ENCODE measurements at places on chromosomes 1 and 21.

GRCh38 chr1:19620786-19621185 is 23.3 kb upstream of the NBL1 start:
- DNase-seq, result no peak

GRCh38 chr1:67601955-67602354 is 83.0 kb upstream of the GADD45A start:
- DNase-seq, result no peak

DNA sequence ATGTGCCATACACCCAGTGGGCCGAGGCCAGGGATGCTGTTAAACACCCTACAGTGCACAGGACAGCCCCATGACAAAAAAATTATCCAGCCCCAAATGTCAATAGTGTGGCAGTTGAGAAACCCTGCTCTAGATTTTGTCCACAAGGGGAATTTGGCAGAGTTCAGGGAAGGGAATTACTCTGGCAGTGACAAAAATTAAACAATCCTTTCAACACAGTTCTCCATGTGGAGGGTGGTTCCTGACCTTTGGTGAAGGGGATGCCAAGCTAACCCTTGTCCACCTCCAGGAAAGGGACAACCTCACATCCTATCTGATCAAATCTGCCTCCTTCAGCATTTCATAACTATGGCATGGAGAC is 28.4 kb upstream of the CD84 start:
- DNase-seq, result no peak

GRCh38 chr21:43626390-43626789 is 32.9 kb downstream of the HSF2BP start:
- no peak for DNase-seq

DNA sequence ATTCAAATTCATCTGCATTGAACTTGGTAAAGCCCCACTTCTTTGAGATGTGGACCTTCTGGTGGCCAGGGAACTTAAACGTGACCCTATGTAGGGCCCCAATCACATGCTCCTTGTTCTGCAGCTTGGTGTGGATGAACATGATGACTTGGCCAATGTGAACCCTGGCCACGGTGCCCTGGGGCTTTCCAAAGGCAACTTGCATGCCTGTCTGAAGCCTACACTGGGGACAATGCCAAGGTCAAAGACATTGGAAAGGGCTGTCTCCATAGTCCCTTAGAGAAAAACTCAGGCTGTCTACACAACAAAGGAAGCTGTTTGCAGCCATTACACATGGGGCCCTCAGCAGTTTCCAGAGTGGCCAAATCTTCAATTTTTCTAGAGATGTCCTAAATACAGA is 8.9 kb upstream of the VPS13D start:
- no peak for DNase-seq

GRCh38 chr1:211684331-211684730 is 8.9 kb upstream of the NEK2 start:
- DNase-seq, result no peak

DNA sequence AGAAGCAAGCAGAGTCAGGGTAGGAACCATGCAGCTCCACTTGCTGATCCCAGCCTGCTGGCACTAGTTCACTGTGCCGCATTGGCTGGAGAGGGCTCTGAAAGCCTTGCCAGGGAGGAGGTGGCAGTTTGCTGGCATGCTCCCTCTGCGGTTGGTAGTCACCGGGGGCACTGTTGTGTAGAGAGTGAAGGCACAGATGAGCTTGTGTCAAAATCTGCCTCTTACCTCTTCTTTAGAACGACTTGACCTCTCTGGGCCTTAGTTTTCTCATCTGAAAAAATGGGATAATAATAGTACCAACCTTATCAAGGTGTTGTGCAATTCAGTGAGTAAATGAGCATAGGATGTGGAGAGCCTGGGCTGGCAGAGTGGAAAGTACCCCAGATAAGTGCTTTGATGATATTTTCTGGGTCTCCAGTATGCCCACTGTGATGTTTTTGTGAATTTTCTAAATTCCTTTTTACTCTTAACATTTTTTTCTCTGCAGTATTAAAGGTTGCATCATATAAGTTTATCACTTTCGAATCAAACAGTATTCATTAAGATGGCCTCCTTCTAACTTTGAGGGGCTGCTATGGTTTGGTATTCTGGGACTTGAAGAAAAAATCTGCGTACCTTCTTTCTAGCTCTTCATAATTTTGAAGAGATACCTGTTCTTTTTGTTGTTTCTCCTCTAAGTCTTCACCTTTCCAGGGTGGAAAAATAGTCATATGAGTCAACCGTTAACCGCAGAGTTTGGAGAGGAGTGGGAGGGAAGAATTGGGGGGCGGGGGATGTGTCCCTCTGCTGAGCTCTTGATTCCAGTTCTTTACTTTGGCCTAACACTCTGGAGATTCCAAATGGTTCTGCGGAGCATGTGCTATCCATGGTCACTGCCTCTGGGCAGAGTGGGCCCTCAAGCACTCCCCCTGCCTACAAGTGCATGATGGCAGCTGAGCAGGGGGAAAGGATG is 26.8 kb downstream of the SZRD1 start:
- DNase-seq, result no peak

DNA sequence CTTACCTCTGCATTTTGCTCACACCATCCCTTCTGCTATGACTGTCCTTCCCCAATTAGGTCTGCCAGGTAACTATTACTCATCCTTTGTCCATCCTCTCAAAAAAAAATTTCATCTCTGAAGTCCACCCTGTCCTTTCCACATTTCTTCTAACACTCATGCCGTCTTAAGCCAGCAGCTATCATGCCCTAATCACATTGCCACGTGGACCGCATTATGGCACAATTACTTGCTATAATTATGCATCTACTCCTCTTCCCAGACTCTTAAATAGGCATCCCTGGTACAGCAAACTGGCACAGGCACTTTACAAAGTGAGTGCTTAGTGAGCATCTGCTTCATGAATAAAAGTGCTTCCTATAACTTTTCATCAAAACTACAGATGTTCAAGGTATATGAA is 295.4 kb upstream of the ESRRG start:
- no peak for DNase-seq

All from activated naive CD8-positive, alpha-beta T cell treated with anti-CD3 and anti-CD28 coated beads, Interleukin-2, amount 50 U/mL, for 16 hours (primary cell).